ENCODE measurements at places on chromosomes 5 and 9.

- no peak for DNase-seq
Observed at GRCh38 chr9:5326187-5326586, 13.5 kb downstream of the RLN1 start.

DNA sequence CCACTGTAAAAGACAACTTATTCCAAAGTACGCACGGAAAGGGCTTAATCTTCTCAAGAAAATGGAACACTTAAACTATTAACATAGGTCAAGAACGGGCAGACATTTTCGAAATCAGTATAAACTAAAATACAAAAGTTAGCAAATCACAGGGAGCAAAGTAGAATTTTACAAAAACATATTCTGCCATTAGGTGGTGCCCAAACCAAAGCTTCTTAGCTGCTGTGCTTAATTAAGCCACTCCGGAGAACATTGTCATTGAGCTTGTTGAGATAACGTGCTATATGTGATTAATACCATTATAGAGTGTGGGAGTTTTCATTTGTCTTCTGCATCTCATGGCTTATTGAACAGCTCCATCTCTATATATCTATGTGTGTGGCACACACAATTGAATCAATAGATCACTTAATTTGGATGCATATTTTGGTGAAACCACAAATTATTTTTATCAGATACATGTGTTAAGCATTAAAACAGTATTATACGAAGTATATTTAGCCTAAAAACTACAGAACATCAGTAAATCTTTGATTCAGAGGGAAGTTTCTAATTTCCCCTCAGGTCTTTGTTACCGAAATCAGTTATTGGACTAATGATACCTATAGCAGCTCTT lies 23.4 kb downstream of the UBLCP1 start:
- no peak for DNase-seq

GRCh38 chr5:136133222-136133921 lies 727 bp downstream of the SMAD5 start:
- peak; percentile 12 for DNase-seq

DNA sequence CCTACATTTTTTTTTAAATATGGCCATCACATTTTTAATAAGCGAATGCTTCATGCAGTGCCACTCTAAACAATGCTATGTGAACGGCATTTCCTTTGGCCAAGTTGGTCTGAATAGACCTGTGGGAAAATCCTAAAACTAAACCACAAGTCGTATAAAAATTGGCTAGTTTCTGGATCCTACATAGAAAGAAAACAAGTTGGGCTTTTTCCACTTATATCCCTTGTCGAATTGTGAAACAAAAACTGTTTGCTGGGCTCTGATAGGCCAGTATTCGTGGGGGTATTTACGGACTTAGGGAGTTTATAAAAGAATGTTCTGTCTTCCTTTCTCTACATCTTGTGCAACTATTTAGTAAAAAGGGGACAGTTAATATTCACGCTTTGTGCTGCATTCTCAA lies 153.1 kb upstream of the KLF9 start:
- DNase-seq: no peak

GRCh38 chr5:175254155-175254554 lies 189.8 kb downstream of the DRD1 start:
- DNase-seq: no peak

DNA sequence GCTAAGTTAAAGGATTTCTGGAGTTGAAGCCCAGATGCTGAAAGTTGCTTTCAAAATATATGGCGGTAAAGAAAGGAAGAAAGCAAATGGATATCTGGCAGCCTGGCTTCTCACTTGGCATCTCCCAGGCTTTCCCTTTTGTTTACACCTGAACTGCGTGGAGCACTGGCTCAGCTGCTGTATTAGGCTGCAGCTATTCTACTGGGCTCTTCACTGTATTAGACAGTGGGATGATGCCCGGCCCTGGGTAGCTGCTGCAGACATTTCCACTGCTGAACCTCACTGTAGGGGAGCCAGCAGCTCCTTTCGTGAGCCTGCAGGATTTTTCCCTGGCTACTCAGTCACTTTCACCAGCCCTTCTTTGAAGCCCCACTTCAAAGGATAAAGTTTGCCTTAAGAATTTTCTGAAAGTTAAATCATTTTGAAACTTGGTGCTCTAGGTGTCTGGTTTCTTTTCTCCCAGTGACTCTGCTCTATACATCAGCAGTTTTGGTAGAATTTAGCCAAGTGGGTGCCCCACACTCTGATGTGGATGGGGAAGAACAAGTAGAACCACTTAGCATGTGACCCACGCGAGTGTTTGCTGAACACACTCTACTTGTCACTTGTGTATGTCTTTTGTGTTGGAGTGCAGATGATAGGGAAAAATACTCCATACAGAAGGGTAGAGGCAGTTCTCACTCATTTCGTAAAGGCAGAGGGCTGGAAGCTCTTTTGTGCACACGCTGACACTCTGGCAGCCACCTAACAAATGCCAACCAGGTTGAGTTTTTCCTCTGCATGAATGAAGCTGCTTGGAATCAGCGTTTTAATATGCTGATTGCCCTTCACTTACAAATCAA lies 49.9 kb downstream of the C9orf152 start:
- DNase-seq: no peak

- no peak for DNase-seq
Observed at GRCh38 chr5:58185801-58186200, 274.1 kb downstream of the PLK2 start.

GRCh38 chr9:15253197-15253596 lies 53.8 kb downstream of the TTC39B start:
- no peak for DNase-seq

GRCh38 chr9:137588891-137589290 lies 1.4 kb downstream of the ZMYND19 start:
- no peak for DNase-seq

DNA sequence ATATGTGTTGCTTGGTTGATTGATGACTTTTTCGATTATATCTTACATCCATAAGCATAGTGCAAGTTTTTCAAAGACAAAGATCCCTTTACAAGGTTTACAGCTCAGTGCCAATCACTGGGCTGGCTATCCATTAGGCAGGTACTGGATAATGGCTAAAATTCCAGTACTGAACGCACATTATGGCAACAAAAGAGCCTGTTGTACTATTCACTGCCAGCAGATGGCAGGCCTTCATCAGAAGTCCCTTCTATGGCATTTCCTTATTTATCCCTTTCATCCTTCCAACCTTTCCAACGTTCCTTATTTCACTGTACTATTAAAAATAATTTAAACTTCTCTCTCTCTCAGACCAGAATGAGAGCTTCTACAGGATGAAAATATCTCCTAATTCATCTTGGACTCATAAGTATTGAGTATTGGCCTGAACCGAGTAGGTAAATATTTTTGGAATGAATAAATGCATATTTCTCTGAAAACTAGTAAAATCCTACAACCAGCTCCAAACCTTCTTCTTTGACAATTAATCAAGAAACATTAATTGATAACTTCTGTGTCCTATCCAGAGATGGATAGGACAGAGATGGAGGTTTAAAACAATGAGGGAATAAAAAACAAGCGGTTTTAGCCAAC lies 6.7 kb upstream of the WNT8A start:
- DNase-seq: peak; percentile 66

GRCh38 chr5:132546108-132546507 lies 2.8 kb upstream of the IL5 start:
- no peak for DNase-seq

GRCh38 chr5:100826133-100826532 lies 76.9 kb downstream of the ST8SIA4 start:
- DNase-seq: no peak

DNA sequence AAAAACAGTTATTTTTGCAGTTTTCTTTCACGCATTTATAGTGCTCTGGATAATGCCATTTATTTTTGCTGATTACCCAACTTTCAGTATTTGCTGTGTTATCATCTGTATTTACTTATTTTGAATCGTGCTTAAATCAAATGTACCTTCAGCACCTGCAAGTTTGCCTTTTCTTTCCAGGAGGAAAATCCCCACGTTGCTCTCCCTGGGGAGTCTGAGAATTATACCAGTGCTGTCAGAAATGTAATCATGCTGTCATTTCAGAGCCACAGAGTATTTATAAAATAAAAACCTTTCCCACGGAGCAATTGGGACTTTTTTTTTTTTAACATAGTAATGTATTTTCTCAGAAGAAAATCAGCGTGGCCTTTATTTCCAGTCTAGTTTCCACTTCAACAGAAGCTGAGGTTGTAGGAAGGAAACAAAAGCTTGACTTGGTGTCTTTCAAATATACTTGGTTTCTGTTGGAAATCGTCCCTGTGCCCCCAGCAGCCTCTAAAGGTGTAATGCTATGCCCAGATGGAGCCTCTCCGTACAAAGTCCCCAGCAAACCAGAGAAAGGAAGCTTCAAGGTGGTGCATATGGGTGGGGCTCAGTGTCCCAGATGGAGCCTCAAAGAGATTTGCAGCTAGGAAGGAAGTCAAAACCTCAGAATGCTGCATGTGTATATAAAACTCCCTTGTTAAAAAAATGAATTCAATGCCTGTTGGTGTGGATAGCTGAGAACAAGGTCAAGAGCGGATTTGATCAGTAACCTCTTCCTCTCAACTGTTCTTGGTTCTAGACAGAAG lies 2.1 kb downstream of the GPR150 start:
- DNase-seq: no peak

- no peak for DNase-seq
Observed at GRCh38 chr9:2411459-2412215, 209.9 kb upstream of the VLDLR start.

GRCh38 chr5:110590187-110590586 lies 136.3 kb downstream of the TMEM232 start:
- DNase-seq: peak; percentile 7

DNA sequence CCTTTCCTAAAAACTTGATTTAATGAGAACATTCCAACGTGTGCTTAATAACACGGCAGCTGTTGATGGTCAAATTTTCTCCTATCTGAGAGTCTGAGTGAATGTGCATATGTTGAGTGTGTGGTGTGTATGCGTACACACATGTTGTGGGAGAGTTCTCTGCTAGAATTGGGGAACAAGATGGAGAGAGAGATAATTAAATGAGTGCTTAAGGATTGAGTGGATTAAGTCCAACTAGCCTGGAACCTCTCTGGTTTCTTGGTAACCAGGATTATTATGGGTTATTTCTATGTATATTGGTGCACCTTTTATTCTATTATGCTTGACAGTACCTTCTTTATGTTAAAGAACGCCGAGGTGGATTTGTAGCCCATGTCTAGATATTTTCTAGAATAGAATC lies 36.4 kb upstream of the TNFAIP8 start:
- DNase-seq: no peak

DNA sequence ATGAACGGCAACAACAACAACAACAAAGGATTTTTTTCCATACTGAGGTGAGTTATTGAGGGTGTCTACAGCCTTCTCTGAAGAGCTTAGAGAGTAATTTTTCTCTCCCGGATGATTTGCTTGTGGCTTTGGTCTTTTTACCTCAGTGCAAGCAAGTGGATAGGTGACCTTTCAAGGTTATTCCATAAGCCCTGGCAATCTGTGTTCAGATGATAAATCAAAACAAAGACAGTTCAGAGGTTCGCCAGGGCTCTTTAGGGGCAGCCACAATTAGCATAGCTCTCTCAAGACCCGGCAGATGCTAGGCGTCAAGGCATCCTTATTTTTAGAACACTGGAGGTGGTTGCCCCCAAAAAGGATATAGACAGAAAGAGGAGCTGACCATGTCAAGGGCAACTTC lies 417.9 kb upstream of the C9orf72 start:
- DNase-seq: no peak

GRCh38 chr9:126986506-126986951 lies 71.9 kb downstream of the RALGPS1 start:
- no peak for DNase-seq

DNA sequence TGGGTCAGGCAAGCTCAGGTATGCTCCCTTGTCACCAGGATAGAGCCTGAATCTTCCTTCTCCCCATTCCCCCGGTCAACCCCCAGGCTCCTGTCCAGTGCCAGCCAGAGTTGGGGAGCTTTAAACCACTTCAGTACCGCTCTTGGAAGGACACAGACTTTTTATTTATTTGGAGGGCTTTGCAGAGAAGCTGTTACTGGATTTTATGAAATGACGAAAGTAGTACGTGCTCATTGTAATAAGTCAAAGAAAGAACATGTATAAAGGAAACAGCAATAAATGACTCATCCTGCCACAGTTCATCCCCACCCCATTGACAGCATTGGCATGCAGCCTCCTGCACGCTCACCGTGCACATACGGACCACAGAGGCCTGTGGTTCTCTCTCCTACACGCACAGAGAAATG lies 230.3 kb downstream of the AUH start:
- DNase-seq: peak; percentile 58

- no peak for DNase-seq
Observed at GRCh38 chr5:142235050-142235797, 89.6 kb downstream of the SPRY4 start.

GRCh38 chr5:113771483-113771882 lies 258.0 kb downstream of the YTHDC2 start:
- no peak for DNase-seq

GRCh38 chr9:126295082-126295477 lies 31.5 kb upstream of the MVB12B start:
- no peak for DNase-seq

DNA sequence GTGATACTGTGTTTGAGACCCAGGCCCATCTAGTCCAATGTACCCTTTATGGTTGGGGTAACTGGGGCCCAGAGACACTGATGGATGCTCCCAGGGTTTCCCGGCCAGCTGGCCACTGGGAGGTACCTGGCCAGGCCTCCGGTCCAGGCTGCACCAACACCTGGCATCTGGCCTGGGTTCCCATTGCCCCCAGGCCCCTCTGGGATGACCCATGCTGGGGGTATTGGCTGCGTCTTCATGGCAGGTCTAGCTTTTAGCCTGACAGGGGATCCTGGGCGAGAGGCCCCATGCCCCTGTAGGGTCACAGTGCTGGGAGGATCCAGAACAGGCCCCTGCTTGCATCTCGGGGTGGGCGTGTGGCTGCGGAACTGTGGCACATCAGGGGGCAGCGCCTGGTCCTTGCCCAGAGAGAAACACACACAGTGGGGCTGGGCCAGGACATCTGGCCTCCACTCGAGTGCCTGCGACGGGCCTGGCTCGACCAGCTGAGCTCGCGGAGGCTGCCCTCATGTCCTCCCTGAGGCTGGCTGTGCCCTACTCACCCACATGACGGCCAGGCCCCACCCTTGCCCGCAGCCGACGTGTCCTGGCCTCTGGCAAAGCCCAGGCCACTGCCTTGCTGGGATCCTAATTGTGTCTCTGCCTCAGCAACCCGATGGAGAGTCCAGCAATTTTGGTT lies 21.5 kb upstream of the COL5A1 start:
- DNase-seq: no peak

GRCh38 chr5:11268891-11269290 lies 507.9 kb upstream of the DAP start:
- no peak for DNase-seq

DNA sequence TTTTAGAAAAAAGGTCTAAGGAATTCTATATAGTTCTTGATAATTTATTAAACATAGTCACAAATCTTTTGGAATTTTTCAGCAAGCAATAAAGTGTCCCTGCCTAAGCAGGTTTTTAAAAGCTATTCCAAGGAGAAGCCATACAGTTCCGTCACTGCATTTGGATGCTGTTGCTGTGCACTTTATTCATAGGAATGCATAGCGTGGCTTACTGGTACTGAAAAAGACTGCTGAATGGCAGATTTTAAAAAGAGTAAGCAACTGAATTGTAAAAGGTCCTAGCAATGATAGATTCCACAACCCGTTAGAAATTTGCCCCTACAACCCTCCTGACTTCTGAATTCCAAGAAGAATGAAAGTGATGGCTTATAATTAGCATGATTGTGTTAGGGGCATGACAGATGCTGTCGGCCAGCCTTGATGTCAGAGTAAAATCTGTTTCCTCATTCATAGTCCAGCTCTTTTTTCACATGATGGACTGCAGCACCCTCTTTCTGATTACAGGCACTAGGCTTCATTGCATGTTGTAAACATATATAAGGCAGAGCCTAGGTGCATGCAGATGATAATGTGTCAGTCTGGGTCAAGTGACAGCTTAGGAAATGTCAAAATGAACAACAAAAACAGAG lies 227.0 kb downstream of the PDE4D start:
- no peak for DNase-seq
